NCI-H524 treated with DMSO at 0.1 percent for 48 hours (cell line): ENCODE measurements at places on chromosomes 5 and 9.

GRCh38 chr5:138160706-138161105 lies 17.7 kb downstream of the BRD8 start:
- DNase-seq, result no peak

DNA sequence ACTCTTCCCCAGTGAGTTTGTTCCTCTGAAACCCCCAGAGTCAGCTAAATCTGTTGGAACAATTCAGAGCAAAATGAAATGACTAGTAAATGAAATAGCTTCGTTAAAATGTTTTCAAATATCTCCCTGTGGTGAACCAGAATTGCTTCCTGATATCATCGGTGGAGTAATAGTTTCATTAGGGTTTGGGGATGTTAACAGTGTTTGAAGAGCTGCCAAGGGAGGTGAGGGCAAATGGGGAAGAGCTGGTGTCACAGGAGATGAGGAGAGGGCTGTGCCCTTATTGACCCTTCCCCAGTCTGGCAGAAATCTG lies 4.3 kb upstream of the C7 start:
- no peak for DNase-seq

- DNase-seq, result no peak
Measured at GRCh38 chr9:131635285-131635684, 90.0 kb downstream of the PRRT1B start.

GRCh38 chr9:137302118-137302448 lies at the start of gene NRARP:
Gene NRARP, minus strand, starts transcription at chr9:137302271. Its CDS starts 343 bp downstream, at chr9:137301928.
- peak; percentile 33 for DNase-seq

DNA sequence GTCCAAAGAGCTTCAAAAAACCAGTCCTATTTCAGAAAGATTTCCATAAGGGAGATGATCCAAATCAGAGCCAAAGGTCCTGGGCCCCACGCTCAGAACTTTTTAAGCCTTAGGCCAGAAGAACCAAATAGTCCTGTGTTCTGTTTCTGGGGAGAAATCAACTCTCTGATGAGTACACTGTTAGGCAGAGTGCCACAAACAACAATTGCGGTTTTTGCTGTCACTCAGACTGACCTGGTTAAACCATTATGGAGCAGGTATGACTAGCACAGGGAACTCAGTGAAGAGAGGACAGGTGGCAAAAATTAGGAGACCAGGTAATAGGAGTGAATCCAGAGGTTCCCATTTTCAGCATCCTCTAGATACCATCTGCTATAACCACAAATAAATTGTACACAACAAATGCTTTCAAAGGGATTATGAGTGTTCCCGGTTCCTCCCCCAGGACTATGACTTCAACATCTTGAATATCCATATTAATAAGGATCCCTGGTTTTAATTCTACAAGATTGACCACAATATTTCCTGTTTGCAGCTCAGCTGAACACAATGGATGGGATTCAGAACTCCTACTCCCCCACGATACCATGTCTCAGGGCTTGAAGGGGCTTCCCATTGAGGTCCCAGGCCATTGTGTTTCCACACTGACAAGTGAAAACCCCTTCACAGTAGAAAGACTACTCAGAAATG lies 52.1 kb upstream of the FREM1 start:
- DNase-seq, result no peak

DNA sequence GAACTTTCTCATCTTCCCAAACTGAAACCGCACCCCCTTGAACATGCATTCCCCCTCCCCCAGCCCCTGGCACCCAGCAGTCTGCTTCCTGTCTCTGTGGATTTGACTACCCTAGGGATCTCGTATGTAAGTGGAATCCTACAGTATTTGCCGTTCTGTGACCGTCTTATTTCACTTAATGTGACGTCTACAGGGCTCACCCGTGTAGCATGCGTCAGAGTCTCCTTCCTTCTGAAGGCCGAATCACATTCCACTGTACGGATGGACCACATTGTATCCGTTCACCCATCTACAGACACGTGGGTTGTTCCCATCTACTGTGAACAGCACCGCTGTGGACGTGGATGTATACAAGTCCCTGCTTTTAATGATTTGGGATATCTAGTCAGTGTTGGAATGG lies 4.5 kb downstream of the PRRX2 start:
- DNase-seq, result no peak

DNA sequence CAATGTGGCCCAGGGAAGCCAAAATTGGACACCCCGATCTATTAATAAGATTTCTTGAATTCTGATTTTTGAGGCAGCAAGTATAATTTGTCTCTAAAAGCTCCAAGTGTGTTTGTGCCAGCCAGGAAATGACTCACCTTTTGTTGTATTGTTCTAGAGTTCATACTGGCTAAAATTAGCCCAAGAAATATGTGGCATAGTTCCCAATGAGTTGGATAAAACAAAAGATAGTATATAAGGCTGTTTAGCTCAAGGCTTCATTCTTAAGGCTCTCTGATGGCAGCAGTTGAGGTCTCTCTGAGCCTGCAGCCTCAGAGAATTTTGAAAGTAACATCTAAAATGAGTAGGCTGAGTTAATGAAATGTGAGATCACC lies 21.6 kb downstream of the HMGXB3 start:
- DNase-seq, result no peak

GRCh38 chr5:177608243-177609075 lies 8.5 kb downstream of the B4GALT7 start:
- DNase-seq, result no peak

GRCh38 chr9:79196606-79197005 lies 375.2 kb upstream of the TLE4 start:
- DNase-seq, result no peak

DNA sequence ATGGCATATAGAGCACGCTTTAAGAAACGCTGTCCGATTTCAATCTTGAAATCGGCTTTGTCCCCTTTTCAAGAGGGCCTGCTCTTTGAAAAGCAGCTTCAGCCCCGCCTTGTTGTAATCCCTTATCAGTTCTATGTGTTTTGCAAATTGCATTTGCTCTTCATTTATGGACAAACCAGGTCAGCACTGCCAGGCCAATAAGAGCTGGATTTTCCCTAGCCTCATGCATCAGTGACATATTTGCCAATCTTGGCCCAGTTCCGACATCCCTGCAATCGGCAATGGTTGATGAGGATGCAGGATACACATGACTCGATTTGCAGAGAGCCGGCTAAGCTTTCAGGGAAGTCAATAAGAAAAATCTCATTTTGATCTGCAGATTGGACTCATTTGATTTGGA lies 529.1 kb upstream of the CLINT1 start:
- DNase-seq, result no peak

DNA sequence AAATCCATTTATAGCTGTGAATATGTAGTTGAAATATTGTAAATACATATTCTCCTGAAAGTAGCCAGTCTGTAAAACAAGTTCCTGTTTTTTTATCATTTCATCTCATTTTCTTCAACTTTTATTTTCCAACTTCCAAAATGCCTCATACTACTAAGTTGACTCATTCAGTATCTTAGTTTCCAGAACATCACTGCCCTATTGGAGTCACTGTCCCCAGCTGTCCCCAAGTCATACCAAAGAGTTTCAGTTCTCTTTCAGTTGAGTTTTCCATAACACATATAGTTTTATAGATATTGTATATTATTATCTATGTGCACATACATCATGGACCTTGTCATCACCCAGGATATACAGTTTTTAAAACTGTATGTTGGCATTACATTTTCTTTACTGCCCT lies 261.7 kb downstream of the CDH12 start:
- no peak for DNase-seq

DNA sequence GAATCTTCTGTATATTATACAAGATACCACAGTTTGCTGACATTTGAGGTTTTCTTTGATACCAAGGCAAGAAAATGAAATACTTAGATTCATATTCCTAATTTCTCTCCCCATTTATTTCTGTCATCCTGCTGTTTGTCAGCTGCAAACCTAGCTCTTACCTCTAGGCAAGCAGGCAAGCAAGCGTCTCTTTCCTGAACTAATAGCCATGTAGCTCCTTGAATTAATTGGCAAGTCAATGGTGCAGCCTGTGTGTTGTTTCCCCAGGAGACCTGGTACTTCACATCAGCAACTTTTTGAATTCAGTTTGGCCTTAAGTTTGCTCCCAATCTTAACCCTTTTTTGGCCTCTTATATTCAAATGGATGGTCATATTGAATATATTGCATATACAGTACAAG lies 573.6 kb upstream of the ARRDC3 start:
- DNase-seq, result no peak

DNA sequence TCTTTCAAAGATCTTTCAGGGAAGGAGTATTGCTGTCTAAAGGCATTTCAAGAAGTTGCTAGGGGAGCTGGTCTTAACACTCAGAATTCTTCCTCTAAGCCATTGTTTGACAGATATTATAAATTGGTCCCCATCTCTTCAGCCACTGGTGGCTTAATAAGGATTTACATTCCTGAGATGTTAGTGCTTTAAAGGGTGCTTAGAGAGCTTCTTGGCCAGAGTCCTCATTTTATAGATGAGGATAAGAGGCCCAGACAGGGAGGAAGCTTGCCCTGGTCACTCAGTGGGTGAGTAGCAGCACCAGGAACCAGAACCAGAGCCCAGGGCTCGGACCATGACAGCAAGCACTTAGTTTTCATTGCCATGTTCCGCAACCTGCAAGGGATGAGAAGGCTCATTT lies 53.2 kb downstream of the GALNT10 start:
- no peak for DNase-seq

DNA sequence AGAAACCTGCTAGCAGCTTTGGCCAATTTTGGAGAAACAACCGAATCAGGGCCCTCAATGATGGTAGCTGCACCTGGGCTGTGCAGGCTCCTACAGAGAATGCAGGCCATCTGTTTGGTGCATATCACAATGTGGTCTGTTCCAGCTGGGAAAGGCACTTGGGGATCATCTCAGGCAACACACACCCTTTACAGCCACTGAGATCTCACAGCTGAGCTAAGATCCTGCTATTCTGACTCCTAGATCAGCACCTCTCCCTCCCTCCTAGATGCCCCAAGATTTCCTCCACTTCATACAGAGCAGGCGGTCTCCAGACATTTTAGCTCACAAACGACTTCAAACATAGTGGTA lies 100.7 kb downstream of the SH3TC2 start:
- DNase-seq, result no peak

DNA sequence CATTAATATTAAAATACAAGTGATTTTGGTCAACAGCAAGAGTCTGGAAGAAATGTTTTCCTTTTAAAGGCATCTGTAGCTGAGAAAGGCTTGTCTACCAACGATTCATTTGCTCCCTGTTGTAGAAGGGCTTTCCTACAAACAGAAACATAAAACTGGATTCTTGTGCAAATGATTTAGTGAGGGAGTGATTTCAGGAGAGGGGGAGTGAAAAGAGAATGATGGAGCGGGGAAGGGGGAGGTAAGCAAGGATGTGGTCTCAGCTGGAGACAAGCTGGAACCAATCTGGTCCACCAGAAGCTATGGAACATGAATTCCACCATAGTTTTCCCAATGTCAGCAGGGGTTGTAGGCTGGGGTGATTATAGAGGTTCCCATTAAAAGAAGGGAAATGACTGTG lies 196.3 kb downstream of the FBXO4 start:
- DNase-seq, result no peak

- no peak for DNase-seq
Measured at GRCh38 chr9:136198605-136199083, 6.3 kb downstream of the LHX3 start.

GRCh38 chr9:122015170-122015821 lies 77.8 kb downstream of the TTLL11 start:
- peak; percentile 85 for DNase-seq
